ENCODE measurements at places on chromosomes 3 and 15. TPM values are rescaled to one million over a fixed set of nuclear protein-coding genes. Genes with fewer than 3 reads are reported as not detected.

The SLC2A2 gene
- total RNA-seq: not detected

The CISH gene
- 1.1 TPM for total RNA-seq

The CCRL2 gene
- not detected for total RNA-seq

The ESYT3 gene
- 0.38 TPM for total RNA-seq
